ENCODE measurements at places on chromosomes 12 and 14. TPM values are rescaled to one million over a fixed set of nuclear protein-coding genes. Genes with fewer than 3 reads are reported as not detected.
A peak's percentile ranks its signal among the peaks of the same experiment; 100 is the strongest.

The PHETA1 gene
- 8.3 TPM for total RNA-seq

The C3AR1 gene
- total RNA-seq = 0.72 TPM

The TSHR gene
- not detected for total RNA-seq

The TBX3 gene
- 11.9 TPM for total RNA-seq

The CNIH1 gene
- total RNA-seq = 153 TPM

The EXOC3L4 gene
- total RNA-seq = not detected

- peak; percentile 96 for DNase-seq
Measured at GRCh38 chr14:31026077-31026449, at the start of gene STRN3. Gene STRN3 (minus strand): TSS chr14:31026379. CDS start chr14:31026185, 194 bp downstream.

DNA sequence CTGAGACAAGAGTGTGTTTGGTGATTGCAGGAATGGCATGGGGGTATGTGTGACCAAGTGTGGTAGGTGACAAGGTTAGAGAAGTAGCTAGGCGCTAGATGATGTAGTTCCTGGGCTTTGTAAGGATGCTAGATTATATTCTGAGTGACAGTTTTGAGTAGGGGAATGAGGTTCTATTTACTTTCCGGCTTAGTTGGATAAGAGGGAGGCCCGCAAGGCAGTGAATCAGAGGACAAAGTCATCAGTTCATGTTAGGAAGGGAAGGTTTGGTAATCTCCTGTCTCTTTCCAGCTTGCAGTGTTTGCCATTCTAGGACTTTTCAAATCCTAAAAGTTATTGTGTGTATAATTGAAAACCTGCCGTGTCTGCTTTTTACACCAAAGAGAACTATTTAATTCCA, 45.0 kb downstream of the CFAP54 start:
- DNase-seq = peak; percentile 60

DNA sequence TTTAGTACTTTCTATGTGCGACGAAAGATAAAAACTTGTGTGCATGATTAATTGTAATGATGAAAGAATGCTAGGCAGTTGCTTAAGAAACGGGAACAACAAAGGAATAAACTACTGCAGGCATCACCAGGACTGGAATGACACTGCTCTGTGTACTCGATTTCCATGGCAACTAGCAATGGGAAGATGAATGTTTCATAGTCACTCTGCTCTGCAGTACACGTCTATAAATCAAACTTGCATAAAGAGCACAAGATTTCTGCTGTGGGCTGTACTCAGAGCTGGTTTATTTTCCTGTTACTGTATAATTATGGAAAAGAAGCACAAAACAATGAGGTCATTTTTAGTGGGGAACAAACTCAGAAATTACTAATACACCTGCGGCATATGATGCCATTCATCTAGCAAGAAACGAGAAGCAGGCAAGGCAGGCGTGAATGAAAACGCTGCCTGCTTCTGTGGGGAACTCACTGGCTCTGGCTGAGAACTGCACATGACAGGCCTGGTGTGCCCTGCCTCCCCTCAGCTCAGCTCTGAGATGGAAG, 41.8 kb downstream of the EFCAB11 start:
- peak; percentile 92 for DNase-seq

- no peak for DNase-seq
Measured at GRCh38 chr12:15705606-15706005, 83.6 kb downstream of the EPS8 start.

DNA sequence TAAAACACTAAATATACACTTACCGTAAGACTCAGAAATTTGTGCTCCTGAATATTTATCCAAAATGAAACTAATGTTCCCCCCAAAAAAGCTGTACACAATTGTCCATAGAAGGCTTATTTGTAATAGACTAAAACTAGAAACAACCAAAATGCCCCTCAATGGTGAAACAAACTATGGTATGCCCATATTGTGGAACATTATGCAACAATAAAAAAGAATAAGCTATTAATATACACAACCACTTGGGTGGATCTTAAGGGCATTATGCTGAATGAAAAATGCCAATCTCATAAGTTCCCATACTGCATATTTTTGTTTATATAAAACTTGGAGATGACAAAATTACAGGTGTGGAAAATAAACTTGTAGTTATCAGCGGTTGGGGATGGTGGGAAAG, 357.4 kb downstream of the KCNH5 start:
- DNase-seq = no peak

- DNase-seq = peak; percentile 98
Measured at GRCh38 chr12:53219956-53220693, 11.9 kb downstream of the RARG start.

DNA sequence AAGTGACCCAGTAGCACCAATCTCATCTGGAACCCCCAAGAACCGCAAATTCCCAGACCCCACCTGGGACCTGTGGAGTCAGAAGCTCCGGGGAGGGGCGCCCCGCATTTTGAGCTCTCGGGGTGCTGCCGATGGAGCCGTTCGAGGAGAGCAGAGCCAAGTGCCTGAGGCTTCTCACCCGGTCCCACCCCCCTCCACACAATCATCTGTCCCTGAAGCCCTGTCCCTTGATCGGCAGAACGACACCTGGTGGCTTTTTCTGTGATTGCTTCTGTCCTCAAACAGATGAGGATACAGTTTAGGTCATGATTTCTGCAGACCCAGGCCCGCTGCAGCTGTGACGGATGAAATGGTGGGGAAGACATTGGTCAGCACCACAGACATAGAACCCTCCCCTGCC, 74.7 kb downstream of the NOC4L start:
- peak; percentile 89 for DNase-seq

GRCh38 chr14:102898776-102899515, 23.5 kb upstream of the AMN start:
- DNase-seq = peak; percentile 58

- DNase-seq = peak; percentile 97
Measured at GRCh38 chr12:121626853-121627640, 717 bp downstream of the ORAI1 start.

GRCh38 chr14:102893452-102893851, 29.0 kb upstream of the AMN start:
- peak; percentile 95 for DNase-seq

- DNase-seq = peak; percentile 89
Measured at GRCh38 chr12:45729233-45730083, at the start of gene ARID2. Gene ARID2 (plus strand): TSS chr12:45729706. CDS start chr12:45729837, 131 bp downstream.

DNA sequence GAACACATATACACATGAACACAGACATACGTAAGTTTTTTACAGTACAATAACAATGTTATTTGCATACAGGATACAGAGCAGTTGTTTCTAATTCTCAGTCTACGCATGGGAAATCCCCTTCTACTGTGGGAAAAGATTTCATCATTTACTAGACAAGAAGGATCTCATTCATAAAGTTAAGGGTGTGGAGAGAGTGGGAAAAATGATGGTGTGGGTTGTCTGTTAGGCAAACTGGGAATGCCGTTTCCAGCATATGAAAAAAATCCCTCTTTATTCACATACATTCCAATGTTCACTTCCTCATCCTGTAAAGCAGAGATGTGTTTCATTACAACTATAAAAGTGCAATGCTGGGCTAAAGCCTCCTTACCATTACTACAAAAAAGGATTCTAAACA, 120.9 kb downstream of the SINHCAF start:
- DNase-seq = no peak

- DNase-seq = peak; percentile 80
Measured at GRCh38 chr14:100864960-100865681, 38.4 kb downstream of the RTL1 start.

DNA sequence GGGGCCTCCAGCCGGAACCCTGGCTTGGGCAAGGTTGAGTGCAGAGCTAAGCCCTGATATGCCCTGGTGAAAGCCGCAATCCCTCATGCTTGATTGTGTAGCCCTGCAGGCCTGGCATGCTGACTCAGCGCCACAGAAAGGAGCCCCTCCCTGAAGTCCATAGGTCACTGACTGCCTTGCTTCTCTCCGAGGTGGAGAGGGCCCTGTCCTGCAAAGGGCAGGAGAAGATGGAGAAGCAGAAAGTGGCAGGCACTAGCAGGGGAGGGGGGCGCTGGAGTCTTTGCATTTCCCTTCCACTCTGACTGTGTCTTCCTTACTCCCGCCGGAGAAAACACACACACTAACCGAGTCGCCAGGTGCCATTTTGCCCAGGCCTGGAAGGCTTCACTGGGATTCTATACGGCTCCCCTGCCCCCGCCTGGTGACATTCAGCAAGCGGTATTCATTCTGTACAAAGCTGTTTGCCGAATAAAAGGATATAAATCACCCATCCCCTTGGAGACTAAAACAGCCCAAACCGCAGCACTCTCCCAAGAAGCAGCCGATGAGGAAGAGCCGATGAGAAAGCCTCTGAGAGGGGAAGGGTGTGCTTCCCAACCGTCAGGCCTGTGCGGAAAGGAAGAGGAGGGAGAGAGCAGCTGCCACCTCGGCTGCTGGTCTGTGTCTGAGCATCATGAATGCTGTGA, 69.8 kb downstream of the SLC6A12 start:
- no peak for DNase-seq

DNA sequence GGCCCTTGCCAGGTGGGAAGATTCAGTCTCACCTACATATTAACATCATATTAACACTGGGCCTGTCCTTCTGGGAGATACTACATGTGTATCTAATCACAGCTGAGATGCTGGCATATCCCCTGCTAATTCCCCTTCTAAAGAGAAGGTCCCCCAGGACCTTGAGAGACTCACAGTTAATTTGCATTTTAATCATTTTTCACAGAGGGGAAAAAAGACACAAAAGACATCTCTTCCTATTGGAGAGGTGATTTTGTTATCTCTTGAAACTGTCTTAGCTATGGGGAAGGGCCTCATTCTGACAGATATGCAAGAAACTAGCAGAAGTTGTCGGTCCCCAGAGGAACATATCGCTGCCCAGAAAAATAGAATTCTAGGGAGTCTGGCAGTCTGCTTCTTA, 7.5 kb downstream of the C14orf132 start:
- DNase-seq = no peak

GRCh38 chr12:46608431-46609272, 217.1 kb downstream of the SLC38A4 start:
- peak; percentile 65 for DNase-seq

- peak; percentile 99 for DNase-seq
Measured at GRCh38 chr12:67648521-67649260, at the start of gene DYRK2. Gene DYRK2 (plus strand): TSS chr12:67648745. CDS start chr12:67649134, 389 bp downstream.

DNA sequence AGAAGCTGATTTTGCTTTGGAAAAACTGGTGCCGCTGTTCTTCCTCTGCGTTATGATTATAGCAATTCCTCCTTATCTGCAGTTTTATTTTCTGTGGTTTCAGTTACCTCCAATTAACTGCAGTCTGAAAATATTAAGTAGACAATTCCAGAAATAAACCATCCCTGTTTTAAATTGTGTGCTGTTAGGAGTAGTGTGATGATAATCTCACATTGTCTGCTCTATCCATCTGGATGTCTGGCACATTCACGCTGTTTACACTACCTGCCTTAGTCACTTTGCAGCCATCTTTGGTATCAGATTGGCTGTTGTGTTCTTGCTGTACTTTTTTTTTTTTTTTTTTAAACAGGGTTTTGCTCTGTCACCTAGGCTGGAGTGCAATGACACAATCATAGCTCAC, 141.0 kb downstream of the GRIP1 start:
- no peak for DNase-seq

- DNase-seq = no peak
Measured at GRCh38 chr14:37090026-37090425, 82.4 kb downstream of the SLC25A21 start.

GRCh38 chr14:64502887-64503433, 678 bp downstream of the ZBTB25 start:
- peak; percentile 64 for DNase-seq

DNA sequence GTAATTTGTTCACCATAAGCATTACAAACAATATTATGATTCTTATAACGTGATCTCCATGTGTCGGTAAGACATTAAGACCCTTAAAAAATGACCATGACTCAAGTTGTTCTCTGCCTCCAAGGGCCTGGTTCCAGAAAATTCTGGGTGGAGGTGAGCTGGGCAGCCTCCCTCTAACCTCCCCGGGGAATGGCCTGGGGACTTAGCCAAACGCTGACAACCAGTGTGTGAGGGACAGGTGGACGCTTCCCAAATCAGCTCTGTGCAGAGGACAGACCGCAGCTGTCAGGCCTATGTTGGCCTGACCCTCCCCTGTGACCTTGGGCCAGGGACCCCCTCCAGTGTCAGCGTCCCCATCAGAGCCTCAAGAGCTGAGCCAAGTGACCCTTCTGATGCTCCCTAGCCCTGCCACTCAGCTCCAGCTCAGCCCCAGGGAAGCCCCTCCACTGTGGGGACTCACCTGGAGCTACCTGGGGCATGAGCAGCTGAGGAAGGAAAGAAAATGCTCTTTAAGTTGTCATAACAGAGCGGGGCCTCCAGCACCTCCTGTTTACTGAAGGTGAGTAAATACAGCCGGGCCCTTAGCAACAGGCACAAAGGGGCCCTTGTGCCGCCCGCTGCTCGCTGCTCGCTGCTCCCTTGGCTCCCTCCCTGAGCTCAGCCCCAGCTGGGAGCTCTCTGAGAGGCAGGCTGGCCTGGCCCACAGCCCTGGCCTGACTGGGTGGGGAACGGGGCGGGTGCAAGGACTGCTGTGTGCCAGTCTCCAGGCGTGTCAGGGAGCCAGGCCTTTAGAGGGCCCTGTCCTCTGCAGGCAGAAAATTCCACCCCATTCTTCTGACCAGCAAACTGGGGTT, 116.6 kb downstream of the CALM1 start:
- peak; percentile 38 for DNase-seq

GRCh38 chr12:74449872-74450271, 87.8 kb upstream of the ATXN7L3B start:
- no peak for DNase-seq

DNA sequence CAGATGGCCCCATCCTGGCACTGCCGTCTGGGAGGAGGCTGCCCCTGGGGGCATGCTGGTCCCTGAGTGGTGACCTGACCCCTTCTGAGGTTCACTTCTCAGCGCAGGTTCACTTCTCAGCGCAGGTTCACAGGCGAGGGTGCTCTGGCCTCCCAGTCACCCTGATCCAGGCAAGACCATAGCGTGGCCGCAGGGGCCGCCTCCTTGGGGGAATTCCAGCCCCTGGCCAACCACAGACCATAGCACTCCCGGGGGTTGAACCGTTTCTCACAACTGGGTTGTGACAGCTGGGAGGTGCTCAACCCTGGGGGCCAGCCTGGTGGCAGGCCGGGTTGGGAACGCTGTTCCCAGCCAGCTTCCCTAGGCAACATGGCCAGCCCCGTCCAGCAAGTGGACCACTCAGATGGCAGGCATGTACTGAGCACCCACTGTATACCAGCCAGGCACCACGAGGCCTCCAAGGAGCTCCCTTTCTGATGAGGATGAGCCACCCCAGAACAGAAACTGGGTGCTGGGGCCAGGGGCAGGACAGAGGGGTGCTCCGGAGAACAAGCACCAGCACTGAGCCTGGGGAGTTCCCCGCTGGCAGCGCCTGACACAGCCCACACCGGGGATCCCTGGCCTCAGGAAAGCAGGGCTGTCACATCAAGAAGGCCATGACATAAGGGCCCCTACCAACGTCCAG, 28.3 kb upstream of the ZFP36L1 start:
- no peak for DNase-seq

- peak; percentile 58 for DNase-seq
Measured at GRCh38 chr14:53368711-53369201, 215.6 kb upstream of the DDHD1 start.

GRCh38 chr12:84813780-84814663, 98.6 kb downstream of the SLC6A15 start:
- DNase-seq = no peak
